ENCODE measurements at places on chromosomes 1 and 21.

DNA sequence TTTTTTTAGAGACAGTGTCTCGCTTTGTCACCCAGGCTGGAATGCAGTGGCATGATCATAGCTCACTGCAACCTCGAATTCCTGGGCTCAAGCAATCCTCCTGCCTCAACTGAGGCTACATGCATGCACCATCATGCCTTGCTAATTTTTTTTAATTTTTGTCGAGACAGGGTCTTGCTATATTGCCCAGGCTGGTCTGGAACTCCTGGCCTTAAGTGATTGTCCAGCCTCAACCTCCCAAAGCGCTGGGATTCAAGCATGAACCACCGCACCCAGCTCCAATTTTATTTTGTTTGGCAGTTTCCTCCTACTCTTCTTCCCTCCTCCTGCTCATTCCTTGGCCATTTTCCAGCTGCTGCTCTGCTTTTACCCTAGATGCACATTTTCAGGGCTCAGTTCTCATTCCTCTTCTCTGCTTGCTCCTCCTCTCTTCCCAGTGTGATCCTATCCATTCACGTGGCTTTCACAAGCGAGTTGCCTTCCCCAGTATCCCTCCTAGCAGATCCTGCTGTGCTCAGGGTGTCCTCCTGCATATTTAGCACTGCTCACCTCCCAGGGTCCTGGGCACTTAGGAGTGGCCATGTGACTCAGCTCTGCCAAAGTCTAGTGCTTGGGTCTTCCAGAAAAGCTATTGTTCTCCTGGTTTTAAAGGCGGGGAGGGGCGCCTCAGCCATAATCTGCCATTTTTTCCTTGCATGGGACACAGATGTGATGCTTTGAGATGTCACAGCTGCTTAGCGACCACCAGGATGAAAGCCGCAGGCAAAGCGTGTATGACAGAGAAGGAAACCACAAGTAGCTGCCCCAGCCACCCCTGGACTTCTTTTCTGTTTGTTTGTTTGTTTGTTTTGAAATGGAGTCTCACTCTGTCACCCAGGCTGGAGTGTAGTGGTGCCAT lies 33.7 kb downstream of the PSEN2 start:
- DNase-seq: no peak

DNA sequence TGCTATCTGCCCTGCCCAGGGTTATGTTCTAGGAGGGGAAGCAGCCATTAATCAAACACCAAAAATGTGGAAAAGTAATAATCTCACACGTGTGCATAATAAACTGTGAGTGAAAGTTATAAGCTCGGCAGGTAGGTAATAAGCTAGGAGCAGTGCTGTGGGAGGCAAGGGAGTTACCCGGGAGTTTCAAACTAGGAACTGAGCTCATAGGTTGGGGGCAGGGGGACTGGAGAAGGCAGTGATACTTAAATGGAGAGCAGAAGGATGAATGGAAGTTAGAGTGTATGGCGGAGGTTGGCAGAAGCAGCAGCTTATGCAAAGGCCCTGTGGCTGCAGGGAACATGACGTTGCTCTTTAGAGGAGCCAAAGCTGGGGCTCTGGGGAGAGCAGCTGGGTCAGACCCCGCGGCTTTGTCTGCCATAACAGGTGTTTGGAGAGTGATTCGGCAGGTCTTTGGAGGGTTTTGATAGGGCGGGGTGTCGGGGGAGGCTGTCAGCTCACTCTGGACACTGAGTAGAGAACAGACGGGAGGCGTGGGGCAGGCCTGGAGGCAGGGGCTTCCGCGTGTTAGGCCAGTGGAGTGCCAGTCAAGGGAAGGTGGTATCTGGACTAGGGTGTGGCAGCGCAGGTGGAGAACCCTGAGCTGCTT lies 20.0 kb downstream of the PTPRF start:
- DNase-seq: no peak

GRCh38 chr1:23403038-23403336 lies 21.6 kb downstream of the TCEA3 start:
- DNase-seq: no peak

DNA sequence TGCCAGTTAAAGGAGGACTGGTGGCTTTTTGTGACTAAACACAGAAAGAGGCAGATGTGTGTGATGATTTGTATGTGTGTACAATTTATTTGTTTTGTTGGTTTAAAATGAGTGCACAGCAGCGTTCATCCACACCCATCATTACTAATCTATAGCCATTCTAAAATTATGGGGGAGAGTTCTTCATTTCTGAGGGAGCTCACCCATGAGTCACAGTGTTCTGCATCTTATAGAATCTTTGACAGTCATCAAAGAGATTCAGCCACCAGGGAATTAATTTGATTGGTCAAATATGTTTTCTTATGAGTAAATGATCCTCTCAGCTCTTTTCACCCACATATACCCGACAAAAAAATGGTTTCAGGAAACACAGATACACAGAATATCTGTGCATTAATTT lies 147.9 kb downstream of the GREM2 start:
- DNase-seq: no peak

GRCh38 chr1:180623579-180624347 lies 8.1 kb upstream of the XPR1 start:
- DNase-seq: no peak

- DNase-seq: no peak
Measured at GRCh38 chr21:20551939-20552338, 446.3 kb upstream of the NCAM2 start.

DNA sequence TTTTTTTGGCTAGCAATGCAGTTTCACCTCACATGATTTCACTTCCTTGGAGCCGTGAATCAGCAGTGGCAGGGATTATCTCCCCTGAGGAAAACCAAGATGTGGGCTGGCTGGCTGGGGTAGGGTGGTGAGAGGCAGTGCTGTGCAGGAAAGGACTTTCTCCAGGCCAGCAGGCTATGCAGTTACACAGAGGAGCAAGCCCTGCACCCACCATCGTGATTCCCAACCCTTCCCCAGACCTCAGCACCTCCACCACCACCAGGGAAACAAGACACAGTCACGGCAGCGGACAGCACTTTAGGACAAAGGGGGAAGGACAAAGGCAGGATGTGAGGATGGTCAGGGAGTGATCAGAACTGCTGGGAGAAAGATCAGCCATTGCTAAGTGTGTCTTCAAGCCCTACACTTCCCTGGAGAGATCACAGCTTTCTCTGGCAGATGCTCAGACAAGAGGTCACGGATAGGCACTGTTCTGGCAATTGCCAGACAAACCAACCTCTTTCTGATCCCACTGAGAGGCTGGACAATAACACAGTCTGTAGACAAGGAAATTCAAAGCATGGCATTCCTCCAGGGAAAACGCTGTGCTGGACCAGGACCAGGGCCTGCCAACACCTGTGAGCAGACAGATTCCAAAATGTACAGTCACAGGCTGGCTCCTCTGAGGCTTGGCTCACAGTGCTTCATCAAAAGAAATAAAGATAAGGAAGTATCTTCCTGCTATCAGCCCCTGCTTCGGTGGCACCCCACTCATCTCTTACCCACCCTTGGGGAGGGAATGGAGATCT lies 509.4 kb downstream of the SMYD3 start:
- DNase-seq: no peak

- no peak for DNase-seq
Measured at GRCh38 chr1:229031061-229031460, 239.8 kb upstream of the RAB4A start.

- peak; percentile 48 for DNase-seq
Measured at GRCh38 chr1:202144402-202145067, at the start of gene ARL8A. ARL8A (minus strand) TSS chr1:202144737; CDS start chr1:202144572, 165 bp downstream.

- DNase-seq: no peak
Measured at GRCh38 chr1:201145132-201145531, 9.1 kb downstream of the TMEM9 start.

DNA sequence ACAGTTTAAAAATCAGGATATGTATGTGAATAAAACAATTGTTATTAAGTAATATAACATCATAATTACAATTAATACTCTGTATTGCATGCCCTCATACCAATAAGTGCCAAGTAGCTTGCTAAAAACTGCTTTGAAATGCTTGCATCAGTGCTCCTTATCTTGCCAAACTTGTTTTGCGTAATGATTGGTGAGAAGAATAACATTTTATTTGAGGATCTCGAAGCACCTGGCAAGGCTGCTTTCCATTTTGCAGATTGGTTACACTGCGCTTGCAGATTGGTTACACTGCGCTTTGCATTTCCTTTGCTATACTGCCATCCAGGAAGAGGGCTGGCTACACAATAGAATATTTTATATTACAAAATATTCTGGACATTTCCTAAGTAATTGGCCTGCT lies 1.7 kb upstream of the PBX1 start:
- DNase-seq: no peak

DNA sequence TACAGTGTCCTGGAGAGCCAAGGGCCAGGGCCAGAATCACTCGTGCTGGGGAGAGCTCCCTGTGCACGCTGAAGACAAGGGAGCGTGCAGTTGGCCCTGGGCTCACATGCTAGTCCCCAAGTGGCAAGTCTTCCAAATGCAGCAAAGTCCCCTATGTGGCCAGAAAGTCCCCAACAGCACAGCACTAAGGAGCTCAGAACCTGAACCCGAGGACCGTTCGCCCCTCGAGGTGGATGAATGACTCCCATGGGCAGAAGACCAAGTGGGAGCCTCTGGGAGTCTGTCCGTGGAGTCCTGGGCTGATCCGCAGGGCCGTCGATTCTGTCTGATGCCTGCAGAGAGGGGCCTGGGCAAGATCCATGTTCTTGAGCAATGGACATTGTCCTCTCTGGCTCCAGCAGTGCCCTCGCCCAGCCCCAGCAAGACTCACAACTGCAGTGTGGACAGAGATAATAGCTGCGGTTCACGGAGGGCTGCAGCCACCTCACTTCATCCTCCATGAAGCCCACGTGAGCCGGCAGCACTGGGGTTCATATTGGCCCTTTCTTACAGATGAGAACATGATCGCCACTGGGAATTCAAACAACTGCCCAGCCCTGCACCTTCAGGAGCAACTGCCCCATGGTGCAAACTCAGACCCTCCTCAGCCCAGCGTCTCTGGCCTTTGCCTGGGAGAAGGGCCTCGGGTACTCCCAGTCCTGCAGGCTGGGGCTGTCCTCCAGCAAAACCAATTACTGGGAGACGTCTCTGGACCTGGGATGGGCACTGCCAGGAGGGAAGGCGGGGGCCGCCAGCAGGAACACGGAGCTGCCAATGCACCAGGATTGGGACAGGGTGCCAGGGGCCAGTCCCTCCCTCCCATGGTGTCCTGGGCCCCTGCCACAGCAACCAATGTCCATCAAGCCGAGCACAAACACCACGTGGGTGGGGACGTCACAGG lies 243.7 kb downstream of the NPHP4 start:
- no peak for DNase-seq

DNA sequence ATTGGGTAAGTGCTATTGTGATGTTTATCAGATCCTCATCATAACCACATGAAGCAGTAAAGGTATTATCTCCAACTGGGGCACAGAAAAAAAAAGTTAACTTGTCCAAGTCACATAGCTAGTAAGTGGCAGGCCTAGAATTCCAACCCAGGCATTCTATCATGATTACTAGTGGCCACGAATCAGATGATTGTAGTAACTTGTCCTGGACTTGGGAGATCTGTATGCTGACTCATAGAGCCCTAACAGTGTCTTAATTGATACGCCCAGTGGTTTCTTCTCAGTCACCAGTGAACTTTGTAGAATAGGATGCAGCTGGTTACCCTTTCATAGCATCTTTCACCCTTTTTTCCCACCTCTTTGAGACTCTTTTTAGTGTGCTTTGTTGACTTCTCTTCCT lies 91.1 kb upstream of the UBE2U start:
- DNase-seq: no peak

DNA sequence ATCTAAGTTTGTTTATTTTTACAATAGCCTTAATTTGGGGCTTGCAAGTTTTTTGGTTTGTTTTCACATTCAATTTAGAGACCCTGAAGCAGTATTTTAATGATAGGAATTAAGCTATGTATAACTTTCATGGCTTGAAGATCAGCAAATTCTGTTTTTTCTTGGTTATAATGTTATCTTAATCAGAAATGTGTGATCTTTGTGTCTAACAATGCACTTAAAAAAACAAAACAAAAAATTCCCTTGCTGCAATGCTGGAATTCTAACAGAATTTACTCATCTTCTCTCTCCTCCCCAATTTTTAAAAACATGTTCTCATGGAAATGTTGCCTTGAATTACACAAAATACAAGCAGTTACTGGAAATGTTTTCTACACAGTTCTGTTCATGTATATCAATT lies 113.1 kb downstream of the OLFML2B start:
- no peak for DNase-seq

- no peak for DNase-seq
Measured at GRCh38 chr1:48591181-48591580, 119.2 kb upstream of the SPATA6 start.

DNA sequence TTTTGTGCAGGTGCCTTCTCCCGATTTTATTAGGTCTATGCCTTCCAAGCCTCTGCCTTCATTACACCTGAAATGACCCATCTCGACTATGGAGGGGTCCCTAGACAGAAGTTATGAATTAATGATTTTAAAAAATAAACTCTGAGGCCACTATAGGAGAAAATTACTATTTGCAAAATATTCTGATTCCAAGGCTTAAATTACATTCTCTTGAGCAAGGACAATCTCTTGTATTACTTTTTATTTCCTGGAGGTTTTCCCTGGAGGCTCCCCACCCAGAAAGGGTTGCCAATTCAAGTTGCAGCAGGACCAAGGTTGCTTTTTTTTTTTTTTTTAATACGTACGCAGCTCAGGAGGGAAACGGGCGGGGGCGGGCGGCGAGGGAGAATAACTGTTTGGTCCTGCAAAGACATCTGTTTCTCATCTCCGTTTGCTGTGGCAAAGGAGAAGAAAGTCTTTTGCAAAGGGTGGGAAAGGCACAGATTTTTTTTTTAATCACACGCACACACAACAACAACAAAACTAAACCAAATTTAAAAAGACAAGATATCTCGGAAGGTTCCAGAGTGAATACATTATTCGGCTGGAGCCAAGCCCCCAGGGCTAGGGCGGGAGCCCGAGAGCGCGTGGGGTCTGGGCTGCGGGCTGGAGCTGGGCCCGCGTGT lies 618 bp upstream of the SERTAD4 start:
- no peak for DNase-seq

GRCh38 chr1:12469990-12470389 lies 148.0 kb downstream of the DHRS3 start:
- no peak for DNase-seq

Data from CD4-positive, alpha-beta T cell treated with Interleukin-4 for 4 hours (primary cell).